NCI-H1417 (cell line): ENCODE measurements at places on chromosomes 11 and 22.

GRCh38 chr11:76124905-76125770 lies 81.2 kb downstream of the WNT11 start:
- no peak for DNase-seq

GRCh38 chr11:32830413-32830738 lies 649 bp downstream of the PRRG4 start:
- peak; percentile 34 for DNase-seq

DNA sequence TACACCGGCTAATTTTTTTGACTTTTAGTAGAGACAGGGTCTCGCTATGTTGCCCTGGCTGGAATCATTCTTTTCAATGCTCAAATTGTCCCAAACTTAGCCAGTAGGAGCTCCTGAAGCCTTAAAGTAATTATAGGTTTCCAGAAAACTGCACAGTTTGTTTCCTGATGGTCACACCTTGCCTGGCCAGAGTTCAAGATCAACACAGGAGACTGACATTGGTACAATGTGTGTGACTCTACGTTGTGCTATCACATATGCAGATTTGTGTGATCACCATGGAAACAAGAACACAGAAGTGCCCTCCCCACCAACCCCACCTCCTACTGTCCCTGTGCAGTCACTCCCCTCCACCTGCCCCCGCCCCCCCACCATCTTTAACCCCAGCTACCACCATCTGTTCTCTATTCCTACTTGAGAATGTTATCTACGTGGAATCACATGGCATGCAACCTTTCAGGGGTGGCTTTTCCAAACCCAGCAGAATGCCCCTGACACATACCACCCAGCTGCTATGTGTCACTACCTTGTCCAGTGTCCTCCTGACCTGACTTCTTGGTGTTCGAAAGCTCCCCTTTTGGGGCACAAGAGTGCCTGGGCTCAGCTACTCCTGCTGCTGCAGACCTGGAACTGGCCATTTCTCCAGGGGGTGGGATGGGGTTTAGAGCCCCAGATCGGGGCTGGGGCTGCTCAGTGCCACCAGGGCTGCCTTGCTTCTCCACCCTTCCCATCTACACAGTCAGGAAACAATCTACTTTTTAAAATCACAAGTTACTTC lies 6.1 kb upstream of the NAP1L4 start:
- no peak for DNase-seq

DNA sequence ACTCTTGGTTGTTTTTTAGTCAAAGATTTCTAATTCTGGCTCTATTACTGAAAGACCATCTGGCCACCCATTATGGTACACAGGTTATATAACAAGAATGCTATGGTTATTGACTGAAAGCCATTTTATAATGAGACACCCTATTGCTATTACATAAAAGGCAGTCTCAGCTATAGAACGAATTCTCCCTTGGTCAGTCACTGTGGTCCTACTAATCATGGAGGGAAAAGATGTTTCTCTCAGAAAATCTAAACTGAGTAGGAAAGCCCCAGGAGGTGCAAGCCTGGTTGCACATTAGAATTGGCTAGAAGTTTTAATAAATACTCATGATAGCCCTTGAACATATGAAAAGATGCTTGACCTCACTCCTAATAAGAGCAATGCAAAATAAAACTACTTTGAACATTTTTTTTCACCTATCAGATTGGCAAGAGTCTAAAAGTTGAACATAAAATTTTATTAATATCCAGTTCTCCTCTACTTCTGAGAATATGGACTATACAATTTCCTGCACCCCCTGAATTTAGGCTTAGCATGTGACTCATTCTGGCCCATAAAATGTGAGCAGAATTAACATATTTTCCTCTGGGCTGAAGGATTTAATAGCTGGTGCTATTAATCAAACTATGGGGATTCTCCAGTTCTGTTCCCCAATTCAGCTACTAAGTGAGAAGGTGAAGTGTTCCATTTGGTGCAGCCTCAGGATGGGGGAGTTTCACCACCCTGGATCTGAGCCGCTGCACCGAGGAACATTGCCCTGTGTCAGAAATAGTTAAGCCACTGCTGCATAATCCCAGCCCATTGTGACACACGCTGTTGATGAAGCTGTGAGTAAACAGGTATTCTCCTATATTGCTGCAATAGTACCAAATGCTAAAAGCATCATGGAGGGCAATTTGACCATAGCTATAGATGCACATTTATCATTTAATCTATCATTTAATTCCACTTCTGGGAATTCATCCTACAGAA lies 11.5 kb upstream of the CRKL start:
- no peak for DNase-seq

- no peak for DNase-seq
Observed at GRCh38 chr22:37747080-37747714, 50.3 kb downstream of the TRIOBP start.

- no peak for DNase-seq
Observed at GRCh38 chr11:616320-617198, 809 bp upstream of the IRF7 start.

- DNase-seq: peak; percentile 89
Observed at GRCh38 chr11:65817835-65818680, 15.7 kb upstream of the SNX32 start.

DNA sequence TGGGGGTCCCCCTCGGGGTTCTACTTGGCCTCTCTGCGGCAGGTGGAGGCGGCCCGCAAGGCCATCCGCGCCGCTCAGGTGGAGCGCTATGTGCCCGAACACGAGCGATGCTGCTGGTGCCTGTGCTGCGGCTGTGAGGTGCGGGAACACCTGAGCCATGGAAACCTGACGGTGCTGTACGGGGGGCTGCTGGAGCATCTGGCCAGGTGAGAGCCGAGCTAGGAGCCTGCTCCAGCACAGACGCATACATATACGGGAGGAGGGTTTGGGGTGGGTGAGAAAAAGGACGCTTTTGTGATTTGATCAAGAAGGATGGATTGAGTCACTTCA lies 415 bp downstream of the CENATAC start:
- DNase-seq: no peak

DNA sequence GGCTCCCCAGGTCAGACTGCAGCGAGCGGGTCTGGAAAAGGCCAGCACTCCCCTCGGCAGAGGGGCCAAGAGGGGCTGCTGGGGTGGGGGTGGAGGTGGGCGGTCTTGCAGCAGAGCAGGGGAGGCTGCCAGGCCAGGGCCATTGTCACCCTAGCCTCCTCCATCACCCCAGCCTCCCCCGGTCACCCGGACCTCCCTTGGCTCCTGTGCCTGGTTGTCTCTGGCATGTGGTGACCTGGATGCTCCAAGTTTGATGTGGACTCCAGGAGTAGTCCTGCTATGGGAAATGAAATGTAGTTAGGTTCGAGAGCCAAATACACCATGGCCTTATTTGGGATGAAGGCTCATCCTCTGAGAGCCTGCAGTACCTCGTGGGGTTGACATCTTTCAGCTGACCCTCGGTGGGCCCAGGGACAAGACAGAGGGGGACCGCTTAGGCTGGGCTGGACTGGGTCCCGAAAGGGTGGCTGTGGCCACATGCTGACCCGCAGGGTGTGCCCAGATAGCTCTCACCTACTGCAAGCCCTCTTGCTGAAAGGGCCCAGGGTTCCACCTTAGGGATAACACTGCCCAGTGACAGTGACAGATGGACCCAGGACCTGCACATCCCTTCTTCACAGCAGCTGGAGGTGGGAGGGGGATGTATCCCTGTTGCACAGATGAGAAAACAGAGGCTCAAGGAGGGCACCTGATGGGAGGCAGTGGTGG lies 24.1 kb downstream of the MRGPRD start:
- DNase-seq: no peak

- no peak for DNase-seq
Observed at GRCh38 chr11:79675081-79675480, 234.3 kb upstream of the TENM4 start.

DNA sequence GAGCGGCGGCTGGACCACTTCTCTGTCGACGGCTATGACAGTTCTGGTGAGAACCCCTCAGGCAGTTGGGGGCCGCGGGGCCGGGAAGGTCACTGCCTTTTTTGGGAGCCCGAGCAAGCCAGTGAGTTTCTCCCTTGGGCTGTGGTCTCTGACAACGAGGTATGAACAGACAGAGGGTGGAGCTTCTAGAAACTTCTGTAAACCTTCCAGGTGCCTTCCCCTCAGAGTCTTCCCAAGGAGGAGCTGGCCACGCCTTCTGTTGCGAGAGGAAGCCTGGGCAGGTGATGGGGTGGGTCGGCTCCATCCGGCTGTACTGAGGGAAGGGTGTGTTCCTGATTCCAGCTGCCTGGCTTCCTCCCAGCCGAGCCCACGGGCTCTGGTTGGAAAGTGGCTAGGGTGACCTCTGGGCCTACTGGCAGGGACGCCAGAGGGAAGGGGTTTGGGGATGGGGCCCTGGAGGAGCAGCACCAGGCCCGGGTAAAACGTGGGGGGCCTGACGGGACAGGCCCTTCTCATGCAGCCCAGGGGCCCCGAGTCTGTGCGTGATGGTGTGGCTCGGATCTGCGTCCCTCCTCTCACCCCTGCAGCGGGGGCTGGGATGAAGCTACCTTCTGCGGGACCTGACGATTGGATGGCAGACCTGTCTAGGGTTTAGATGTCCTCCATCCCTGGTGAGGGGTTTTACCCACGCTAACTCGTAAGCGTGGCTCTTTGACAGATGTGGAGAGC lies 110.8 kb downstream of the KCNQ1OT1 start:
- no peak for DNase-seq
